ENCODE measurements at places on chromosomes 1 and 21.

DNA sequence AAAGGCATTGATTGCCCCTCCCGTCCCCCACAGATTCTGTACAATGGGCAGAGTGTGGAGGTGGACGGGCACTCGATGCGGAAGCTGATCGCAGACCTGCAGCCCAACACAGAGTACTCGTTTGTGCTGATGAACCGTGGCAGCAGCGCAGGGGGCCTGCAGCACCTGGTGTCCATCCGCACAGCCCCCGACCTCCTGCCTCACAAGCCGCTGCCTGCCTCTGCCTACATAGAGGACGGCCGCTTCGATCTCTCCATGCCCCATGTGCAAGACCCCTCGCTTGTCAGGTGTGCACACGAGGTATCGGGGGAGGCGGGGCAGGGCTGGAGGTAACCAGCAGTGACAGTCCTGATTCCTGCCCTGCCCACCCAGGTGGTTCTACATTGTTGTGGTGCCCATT, 44.8 kb upstream of the KDM4A start:
- DNase-seq: no peak

DNA sequence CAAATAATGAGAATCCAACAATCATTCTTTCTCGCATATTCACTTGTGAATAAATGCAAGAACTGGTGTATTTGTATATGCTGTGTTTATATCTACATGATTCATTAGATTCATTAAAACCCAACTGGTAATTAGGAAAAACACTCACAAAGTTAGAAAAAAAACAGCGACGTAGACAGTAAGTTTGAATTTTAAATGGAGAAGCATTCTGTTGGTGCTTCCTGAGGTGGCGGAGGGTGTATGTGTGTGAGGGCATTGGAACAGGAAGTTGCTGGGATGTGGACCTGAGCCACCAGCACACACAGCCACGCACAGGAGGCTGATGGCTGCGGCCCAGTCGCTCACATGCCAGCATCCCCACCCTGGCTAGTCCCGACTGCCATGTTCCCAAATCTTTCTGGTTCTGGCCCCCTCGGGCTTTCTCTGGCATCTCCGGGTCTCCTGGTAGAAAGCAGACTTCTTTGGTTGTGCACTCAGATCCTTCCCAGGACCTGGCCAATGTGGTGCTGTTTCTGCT, 121.6 kb upstream of the IRF2BP2 start:
- no peak for DNase-seq

DNA sequence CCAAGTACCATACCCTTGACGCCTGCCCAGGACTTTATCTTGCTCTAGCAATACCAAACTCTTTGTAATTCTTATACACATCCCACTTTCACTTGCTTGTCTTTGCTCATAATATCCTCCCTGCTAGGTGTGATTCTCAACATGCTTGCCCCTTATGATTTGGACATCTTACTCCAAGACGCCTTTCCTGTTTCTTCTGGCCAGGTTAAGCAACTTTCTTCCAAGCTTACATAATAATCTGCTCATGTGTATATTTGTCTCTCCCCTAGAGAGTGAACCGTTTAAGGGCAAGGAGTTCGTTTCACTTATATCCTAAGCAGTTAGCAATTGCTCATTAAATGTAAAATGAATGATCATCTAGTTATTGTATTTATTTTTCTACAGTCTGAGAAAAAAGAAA, 21.8 kb downstream of the CRYZL1 start:
- no peak for DNase-seq

GRCh38 chr1:212677573-212677972, 22.1 kb downstream of the BATF3 start:
- DNase-seq: no peak

DNA sequence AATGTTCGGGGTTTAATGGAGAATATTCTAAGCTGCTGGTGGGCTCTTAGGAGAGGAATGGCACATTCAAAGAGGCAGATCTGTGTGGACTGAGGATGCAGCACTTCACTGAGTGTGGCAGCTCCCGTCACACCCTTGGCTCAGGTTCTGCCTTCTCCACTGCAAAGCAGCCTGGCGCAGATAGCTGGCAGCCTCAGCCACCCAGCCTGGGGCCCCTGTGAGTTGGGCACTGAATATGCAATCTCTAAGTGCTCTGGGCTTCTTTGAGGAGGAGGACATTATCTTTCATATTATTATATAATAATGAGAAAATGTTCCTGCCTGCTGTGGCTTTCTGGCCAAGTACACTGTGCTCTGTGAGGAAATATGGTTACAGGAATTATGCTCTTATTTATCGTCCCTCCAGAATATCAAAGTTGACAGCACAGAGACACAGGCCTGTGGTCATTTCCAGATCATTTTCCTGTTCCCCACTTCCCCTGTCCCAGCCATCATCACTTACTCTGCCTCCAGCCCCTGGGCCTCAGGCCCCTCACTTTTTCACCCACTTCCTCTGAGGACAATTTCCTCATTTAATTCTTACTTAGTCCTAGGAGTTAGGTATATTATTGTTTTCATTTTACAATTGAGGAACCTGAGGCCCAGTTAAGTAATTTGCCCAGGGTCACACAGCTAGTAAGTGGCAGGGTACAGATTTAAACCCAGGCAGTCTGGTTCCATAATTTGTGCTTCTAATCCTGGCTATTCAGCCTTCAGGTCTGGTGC, 53.6 kb downstream of the MAB21L3 start:
- no peak for DNase-seq

DNA sequence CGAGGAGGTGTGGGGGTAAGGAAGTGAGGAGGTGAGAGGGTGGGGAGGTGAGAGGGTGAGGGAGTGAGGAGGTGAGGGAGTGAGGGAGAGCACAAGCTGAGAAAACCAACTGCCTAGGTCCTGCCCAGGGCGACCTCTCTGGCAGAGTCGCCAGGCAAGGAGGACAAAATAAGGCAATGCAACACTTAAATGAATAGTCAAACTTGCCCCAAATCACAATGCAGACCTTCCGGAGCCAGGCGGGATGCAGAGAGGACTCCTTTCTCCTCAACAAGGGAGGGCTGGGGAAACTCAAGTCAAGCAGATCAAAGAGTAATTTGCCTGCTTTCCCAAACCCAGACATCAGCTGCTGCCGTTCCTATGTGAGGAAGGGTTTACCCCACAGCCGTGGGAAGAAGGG, 86.0 kb downstream of the CCDC185 start:
- no peak for DNase-seq

DNA sequence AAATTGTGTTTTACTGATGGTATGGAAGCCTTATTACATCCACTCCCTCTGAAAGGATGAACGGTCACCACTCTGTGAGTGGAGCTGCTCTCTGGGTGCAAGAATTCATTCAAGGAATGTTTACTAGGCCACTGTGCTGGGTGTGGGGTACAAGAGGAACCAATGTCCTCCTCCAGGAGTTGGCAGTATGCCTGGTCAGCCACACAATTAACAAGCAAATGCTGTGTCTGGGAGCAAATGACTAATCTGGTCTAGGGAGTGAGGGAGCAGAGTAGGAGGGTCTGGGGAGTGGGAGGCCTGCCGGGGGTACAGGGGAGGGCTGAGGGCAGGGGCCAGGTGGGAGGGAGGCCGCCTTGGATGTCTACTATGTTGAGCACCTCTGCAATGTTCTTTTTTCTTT, 27.2 kb upstream of the TDRD10 start:
- DNase-seq: no peak

DNA sequence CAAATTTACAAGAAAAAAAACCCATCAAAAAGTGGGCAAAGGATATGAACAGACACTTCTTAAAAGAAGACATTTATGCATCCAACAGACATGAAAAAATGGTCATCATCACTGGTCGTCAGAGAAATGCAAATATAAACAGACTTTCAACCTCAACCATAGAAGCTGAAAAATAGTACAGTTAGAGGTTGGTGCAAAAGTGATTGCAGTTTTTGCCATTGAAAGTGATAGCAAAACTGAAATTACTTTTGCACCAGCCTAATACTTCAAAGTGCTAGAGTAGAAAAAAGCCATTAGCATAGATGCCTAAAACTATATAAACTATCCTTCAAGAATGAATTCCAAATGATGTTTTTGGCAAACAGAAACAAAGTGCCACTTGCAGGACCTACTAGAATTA, 365.8 kb upstream of the DPYD start:
- no peak for DNase-seq

GRCh38 chr1:197065559-197065958, 1.5 kb downstream of the F13B start:
- DNase-seq: no peak

DNA sequence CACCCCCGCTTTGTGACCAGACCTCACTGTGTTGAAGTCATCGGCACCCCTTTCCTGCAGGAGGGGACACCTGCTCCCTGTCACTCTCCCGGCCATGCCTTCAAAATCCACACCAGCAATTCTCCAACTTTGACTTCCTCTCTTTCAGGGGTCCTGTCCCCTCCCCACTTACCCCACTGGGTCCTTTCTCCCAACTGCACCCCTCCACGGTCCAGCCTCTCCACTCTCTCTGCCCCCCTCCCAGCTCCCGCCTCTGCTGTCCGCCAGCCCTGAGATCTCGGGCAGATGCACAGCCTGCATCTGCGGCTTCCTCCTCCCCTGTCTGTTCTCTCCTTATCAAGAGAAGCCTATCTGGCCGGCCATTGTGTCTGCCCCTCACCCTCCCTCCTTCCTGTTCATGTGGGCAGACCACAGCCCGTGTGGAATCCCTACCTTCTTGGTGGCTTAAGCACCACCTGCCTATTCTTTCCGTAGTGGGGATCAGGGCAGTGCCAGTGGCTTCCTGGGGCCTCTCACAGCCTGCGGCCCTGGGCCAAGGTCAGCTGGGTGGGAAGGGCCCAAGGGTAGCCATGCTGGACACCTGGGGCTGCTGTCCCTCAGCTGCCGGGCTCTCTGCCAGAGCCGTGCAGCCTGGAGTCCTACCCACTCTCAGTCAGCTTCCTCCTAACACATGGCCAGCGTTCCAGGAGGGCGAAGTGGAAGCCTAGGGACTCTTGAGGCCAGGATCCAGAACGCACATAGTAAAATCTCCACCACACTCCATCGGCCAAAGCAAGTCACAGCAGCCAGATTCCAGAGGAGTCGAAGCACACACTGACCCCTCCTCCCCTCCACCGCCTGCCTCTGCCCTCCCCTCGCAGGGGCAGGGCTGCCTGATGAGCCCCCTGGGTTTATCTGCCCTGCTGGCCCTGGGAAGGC, 5.1 kb upstream of the HES4 start:
- peak; percentile 60 for DNase-seq

- peak; percentile 55 for DNase-seq
Measured at GRCh38 chr1:13700521-13701270, 708 bp downstream of the PRDM2 start.

DNA sequence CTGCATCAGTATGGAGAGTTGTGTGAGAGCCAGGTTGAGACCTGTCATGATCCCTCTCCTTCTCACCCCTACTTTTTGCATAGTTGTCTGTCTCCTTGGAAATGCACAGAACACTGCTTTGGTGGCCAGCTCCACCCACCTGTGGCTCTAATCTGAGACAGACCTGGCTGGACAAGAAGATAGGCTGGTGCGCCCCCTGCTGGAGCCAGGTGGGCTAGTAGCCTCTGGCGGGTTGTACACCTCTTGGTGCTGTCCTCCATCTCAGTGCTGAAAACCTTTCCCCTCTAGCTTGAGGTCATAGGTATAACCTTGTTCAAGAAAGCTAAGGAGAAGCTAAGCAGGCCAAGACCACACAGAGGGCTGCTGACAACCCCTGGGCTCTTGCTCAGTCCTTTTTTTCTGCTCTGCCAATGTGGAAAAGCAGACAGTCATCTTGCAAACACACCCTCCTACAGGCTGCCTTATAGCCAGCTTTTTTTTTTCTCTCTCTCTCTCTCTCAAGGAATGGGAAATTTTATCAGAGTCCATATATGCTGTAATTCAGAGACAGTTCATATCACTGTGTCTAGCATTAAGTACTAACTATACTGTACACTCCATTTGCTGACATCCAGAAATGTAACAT, 58.8 kb upstream of the SPATA6 start:
- DNase-seq: no peak

DNA sequence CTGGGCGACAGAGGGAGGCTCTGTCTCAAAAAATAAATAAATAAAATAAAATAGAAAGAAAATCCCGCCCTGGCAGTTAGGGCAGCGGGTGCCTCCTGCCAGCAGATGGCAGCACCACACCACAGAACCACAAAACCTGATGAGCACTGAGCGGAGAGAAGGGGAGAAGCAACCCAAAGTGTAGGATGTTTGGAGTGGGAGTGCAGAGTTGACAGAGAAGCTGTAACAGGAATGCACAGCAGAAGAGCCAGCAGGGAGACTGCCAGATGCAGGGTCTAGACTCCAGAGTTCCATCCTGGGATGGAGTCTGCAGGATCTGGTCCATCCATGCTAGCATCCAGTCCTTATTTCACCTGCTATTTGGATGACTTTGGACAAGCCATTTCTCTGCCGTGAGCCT, 29.7 kb upstream of the KIRREL1 start:
- peak; percentile 55 for DNase-seq

DNA sequence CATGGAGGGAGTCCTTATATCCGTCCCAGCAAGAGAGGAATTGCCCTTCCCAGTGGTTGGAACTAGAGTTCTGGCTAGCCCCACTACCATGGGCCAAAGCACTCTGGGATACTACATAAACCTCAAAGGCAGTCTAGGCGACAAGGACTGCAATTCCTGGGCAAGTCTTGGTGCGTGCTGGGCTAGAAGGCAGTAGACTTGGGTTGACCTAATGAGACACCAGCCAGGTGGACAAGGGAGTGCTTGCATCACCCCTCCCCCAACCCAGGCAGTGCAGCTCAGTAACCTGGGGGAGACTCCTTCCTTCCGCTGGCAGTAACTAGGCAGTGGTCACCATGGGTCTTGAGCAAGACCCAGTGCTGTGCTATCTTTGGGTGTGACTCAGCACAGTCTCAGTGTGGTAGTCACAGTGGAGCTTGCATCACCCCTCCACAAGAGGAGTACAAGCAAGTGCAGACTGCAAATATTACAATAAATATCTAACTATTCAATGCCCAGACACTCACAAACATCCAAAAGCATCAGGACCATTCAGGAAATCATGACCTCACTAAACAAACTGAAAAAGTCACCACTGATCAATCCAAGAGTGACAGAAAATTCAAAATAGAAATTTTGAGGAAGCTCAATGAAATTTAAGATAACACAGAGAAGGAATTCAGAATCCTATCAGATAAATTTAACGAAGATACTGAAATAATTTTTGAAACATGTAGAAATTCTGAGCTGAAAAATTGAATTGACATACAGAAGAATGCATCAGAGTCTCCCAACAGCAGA, 84.7 kb upstream of the LYPLAL1 start:
- no peak for DNase-seq

- no peak for DNase-seq
Measured at GRCh38 chr1:210239349-210240111, 6.9 kb downstream of the SERTAD4 start.

GRCh38 chr1:32465578-32465933, 684 bp downstream of the ZBTB8B start:
- DNase-seq: no peak

DNA sequence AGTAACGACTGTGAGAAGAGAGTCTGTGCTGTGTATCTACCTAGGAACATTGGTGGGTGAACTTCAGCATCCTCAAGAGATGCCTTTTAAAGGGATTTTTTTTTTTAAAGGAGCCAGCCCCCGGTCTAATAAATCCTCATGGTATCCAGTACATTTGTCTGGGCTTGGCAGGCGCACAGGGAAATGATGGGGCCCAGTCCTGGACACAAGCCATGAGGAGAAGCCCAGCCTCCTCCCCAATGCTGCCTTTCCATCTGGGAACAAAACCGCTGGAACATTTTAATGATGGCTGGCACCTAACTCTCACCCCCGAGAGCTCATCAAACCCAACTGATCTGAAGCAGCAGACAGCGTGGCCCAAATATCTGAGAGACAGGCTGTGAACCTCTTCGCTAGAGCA, 64.2 kb downstream of the ACOT7 start:
- no peak for DNase-seq

All from hematopoietic multipotent progenitor cell (in vitro differentiated cells).